ENCODE measurements at places on chromosomes 16 and 17.

DNA sequence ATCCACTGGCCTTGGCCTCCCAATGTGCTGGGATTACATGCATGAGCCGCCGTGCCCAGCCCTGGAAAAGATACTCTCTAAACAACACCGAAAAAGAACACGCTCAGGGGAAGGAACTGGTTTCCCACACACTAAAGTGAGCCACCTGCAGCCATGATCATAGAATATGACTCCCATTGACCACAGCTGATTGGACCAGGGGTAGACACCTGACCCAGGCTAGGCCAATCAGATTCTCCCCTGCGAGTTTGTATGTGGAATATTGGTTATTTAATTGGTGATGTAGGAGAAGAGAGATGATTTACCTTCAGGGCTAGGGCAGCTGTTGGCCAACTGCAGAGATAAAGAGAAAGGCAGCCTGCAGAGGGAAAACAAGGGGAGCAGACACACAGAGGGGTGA lies 9.0 kb upstream of the GGA2 start:
- DNase-seq = no peak

GRCh38 chr17:61863801-61864126 lies 436 bp upstream of the BRIP1 start:
- DNase-seq = no peak

DNA sequence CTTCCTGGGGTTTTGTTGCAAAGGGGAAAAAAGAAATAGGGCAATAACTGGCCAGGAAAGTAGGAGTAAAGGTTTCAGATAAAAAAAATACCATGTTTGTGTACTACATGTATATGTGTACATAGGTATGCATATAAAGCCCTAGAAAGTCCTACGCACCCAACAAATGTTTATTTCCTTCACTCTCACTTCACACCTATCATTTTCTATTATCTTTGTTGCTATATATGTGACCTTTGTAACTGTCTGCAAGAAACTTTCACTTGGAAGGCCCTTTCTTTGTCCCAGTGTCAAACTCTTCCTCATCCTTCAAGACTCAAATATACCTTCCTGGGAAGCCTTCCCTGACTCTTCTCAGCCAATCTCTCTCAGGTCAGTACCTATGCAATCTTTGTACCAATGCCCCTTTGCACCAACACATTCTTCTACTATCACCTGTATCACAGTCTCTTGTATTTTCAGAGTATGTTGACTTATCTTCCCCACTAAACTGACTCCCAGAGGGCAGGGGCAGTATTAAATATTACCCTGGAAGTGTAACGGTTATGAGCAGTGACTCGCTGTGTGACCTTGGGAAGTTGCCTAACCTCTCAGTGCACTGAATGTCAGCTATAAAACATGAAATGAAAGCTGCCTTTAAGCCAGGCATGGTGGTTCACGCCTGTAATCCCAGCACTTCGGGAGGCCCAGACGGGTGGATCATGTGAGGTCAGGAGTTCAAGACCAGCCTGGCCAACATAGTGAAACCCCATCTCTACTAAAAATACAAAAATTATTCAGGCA lies 6.5 kb downstream of the XPO6 start:
- DNase-seq = no peak

- DNase-seq = peak; percentile 67
These were observed 119.7 kb upstream of the MYOCD start for GRCh38 chr17:12545877-12546513.

GRCh38 chr17:83178533-83179304 lies 99.3 kb downstream of the METRNL start:
- DNase-seq = no peak
